T-helper 17 cell (primary cell): ENCODE measurements at places on chromosomes 6 and 20.

- no peaks in the 10 kb centered on the region for H3K36me3 ChIP-seq
- no peaks in the 10 kb centered on the region for H3K4me1 ChIP-seq
- no peak overlapping the region for H3K4me3 ChIP-seq
- no peak overlapping the region for H3K27ac ChIP-seq
These were observed 555.0 kb upstream of the EPHA7 start for GRCh38 chr6:93974332-93974731.

- peaks cover 4% of the 10 kb centered on the region for H3K36me3 ChIP-seq
- no peaks in the 10 kb centered on the region for H3K27me3 ChIP-seq
- no peak for DNase-seq
- no peaks in the 10 kb centered on the region for H3K4me1 ChIP-seq
These were observed 177.4 kb upstream of the PLN start for GRCh38 chr6:118370722-118371121.

GRCh38 chr6:11231564-11232192 is 790 bp downstream of the NEDD9 start:
- peak overlapping the region; percentile 99 for H3K27ac ChIP-seq
- H3K4me3 ChIP-seq, result peak overlapping the region; percentile 95
- H3K36me3 ChIP-seq, result peaks cover 5% of the 10 kb centered on the region
- H3K27me3 ChIP-seq, result no peaks in the 10 kb centered on the region
- H3K4me1 ChIP-seq, result peaks cover 41% of the 10 kb centered on the region
- DNase-seq, result no peak

GRCh38 chr20:32509639-32510066 is 75.5 kb downstream of the NOL4L start:
- H3K27me3 ChIP-seq, result no peaks in the 10 kb centered on the region
- H3K36me3 ChIP-seq, result peaks cover 5% of the 10 kb centered on the region
- peak; percentile 51 for DNase-seq
- H3K4me1 ChIP-seq, result peaks cover 51% of the 10 kb centered on the region
- peak overlapping the region; percentile 98 for H3K27ac ChIP-seq

DNA sequence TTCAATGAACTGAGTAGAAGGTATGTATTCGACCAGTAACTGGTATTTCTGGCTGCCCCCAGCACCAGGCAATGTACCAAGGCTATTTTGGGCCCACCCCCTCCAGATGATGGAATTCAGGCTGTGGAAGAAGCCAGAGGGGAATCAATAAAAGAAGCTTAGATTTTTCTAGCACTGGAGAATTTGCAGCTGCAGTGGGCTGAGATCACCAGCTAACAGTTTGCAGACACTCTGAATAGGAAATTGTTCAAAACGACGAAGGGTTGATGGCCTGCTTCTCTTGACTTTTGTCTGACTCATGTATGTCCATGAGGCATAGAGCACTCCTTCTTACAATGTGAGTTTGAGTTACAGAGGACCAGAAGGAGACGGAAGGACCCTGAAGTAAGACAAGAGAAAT is 32.4 kb upstream of the FBXO9 start:
- no peak overlapping the region for H3K4me3 ChIP-seq
- H3K4me1 ChIP-seq, result peaks cover 8% of the 10 kb centered on the region
- H3K27me3 ChIP-seq, result no peaks in the 10 kb centered on the region

DNA sequence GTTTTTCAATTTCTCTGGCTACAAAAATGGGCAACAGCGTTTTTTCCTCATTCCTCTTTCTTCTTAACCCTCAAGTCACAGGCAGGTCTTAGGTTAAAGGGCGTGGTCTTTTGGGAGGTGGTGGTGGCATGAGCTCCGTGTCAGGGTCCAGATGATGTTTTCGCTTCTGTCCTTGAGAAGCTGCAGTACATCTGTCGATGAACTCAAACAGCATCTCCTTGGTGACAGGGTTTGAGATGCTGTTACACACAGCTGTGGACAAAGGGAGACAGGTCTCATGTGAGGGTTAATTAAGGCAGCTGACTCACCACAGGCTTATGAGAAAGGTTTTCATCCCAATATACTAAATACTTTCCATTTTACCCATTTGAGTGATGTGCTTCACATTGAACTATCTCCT is 350.8 kb downstream of the RNGTT start:
- no peak overlapping the region for H3K4me3 ChIP-seq
- H3K27ac ChIP-seq, result no peak overlapping the region
- H3K27me3 ChIP-seq, result no peaks in the 10 kb centered on the region
